ENCODE measurements at places on chromosomes 7 and 10.

DNA sequence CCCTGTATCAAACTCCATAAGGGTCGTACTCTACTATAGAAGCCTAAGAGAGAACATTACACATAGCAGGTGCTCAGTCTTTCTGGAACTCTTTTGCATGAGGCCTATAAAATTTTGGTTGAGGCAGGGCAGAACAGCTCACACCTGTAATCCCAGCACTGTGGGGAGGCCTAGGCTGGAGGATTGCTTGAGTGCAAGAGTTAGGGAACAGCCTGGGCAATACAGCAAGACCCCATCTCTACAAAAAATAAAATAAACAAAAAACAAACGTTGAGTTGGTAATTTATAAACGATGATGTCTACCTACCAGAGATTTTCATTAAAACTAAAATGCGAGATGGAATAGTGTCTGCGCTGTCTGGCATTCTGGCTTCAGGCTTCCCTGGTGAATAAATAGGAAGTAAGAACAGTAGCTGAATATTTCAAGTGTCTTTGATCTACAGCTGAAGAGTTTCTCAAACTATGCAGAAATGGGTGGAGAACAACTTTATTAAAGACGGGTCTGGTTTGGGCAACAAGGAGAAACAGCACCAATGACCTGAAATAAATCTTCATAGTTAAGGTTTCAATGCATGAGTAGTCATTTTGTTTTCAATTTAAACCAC, 774 bp downstream of the PON2 start:
- DNase-seq, result no peak

DNA sequence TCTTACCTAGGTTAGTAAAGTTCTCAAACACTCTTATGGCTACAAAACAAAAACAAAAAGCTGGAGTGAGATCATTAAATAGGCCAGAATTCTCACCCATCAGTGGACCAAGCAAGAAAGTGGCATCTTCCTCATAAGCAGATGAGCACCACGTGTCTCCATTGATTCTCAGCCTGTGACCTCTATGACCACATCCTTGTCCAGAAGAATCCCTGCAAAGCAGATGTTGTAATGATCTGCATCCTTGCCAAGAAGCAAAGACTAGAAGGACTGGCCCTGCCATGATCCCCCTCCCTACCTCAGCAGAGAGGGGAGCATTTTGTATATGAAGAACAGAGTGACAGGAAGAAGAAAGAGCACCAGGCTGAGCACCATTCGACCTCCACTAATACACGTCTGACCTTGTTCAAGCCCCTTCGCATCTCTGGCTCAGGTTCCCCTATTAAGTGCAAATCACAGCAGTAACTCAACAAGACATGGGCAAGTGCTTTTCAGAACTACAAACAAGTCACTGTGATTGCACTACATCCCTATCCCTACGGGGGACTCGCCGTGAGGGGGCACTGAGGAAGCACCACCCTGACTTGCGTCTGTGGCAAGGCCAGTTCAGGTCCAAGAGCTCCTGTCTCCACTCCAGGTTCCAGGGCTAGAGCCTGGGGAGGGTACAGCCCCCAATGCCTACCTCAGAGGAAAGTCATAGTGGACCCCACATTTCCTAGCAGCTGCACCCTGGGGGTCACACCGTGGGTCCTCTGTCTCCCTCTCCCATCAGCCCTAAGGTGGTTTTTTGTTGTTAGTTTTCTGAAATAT, 22.2 kb upstream of the RASSF4 start:
- no peak for DNase-seq

DNA sequence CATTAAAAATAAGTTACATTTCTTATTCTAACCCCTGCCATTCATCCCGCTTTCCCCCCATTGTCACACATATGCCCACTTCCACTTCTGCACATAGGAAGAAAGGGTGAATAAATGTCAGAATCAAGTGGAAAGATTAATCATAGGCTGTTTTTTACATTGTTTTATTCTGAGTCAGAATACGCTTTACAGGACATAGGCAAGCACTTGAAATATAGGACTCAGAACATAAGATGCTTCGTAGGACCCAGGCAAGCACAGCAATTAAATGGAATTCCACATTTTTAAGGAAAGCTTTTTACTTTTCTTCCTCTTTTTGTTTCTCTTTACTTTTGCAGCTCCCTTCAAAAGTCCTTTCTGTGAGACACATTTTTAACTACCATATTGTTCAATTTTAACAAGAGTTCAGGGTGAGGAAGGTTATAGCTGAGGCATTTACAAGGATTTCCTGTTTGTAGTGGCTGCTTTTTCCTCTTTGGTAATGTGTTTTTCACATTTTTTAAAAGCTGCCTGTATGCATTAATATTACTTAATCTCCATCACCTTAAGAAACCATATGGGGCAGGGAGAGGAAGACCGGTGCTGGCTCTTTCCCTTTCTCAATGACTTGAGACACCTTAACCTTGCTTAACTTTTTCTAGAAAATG, 130.0 kb downstream of the TES start:
- DNase-seq, result no peak

- DNase-seq, result no peak
Observed at GRCh38 chr7:121166916-121167315, 161.9 kb upstream of the WNT16 start.

Measured in stimulated activated CD8-positive, alpha-beta memory T cell treated with anti-CD3 and anti-CD28 coated beads, Interleukin-4, amount 100 ng/mL, for 4 hours (primary cell).